Tibial nerve (tissue), 4 donors: ENCODE measurements at places on chromosomes 4 and X.

DNA sequence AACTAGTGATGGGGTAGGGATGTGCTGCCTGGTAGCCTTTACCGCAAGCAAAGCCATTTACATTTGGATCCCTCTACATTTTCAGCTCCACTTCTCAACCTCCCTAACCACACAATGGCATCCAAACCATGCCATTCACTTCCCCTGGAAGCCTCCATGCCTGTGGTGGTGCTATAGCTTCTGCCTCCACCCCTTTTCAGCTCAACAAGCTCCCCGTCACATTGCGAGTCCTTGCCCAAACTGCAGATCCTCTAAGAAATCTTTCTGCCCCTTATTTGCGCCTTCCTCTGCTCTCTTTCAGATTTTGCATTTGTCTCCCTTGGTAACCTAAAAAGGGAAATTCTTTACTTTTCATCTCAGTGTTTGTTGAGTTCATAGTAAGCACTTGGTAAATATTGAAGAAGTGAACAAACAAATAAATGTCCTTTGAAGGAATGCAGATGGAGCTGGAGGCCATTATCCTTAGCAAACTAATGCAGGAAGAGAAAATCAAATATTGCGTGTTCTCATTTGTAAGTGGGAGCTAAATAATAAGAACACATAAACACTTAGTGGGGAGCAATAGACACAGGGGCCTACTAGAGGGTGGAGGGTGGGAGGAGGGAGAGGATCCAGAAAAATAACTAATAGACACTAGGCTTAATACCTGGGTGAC is 6.9 kb downstream of the CYTL1 start:
- peaks cover 9% of the 10 kb centered on the region for H3K27me3 ChIP-seq
- no peak overlapping the region for H3K4me3 ChIP-seq
- no peaks in the 10 kb centered on the region for H3K36me3 ChIP-seq

DNA sequence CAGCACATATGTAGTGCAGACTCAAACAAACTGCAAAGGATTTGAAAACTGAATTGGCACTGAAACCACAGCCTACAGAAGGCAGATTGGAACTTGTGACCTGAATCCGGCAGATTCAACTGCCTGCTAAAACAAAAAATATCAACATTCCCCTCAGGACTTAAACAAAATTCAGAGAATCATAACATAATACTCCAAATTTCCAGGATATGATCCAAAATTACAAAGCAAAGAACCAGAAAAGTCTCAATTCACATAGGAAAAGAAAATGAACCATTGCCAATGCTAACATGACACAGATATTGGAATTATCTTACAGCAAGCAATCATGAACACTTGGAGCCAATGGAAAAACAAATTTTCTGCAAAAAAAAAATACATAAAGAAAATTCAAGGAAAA is 250.4 kb downstream of the PRDM5 start:
- H3K36me3 ChIP-seq = peaks cover 29% of the 10 kb centered on the region
- no peak for DNase-seq
- H3K4me3 ChIP-seq = no peak overlapping the region
- H3K27me3 ChIP-seq = no peaks in the 10 kb centered on the region

DNA sequence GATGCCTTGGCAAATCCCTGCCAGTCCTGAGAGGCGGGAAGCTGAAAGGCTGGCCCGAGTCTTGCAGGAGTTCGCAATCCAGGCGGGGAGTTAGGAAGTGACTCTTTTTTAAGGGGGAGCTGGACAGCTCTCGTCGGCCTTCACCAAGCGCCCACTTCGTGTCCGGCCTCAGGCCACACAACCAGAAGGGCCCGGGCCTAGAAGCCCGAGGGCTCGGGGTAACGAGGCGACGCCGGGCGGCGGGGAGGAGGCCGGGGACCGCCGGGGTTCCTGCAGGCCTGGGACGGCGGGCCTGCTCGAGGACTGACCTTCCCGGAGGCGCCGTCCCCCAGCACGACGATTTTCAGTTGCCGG is 395 bp downstream of the RAB28 start:
- H3K27me3 ChIP-seq = no peaks in the 10 kb centered on the region
- H3K27ac ChIP-seq = peak overlapping the region; percentile 97
- H3K4me3 ChIP-seq = peak overlapping the region; percentile 94
- no peaks in the 10 kb centered on the region for H3K36me3 ChIP-seq
- peaks cover 42% of the 10 kb centered on the region for H3K4me1 ChIP-seq
- no peak for DNase-seq

- H3K36me3 ChIP-seq = no peaks in the 10 kb centered on the region
- DNase-seq = no peak
- no peaks in the 10 kb centered on the region for H3K4me1 ChIP-seq
- H3K27me3 ChIP-seq = no peaks in the 10 kb centered on the region
These were observed 22.6 kb downstream of the L1CAM start for GRCh38 chrX:153863251-153863991.

DNA sequence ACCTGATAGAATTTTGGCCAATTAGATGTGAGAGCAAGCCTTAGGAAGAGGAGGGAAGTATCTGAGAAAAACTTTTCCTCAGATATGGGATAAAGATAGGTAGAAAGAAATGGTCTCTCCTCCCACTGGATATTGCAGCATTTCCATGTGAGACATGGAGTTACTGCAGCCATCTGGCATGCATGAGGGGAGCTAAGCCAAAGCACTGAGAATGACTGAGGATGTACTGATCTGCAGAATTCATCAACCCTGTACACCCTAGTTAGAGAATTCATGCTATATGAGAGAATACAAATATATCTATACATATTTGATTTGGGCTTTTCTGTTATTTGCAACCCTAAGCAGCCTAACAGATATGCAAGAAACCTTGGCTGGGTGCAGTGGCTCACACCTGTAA is 52.5 kb upstream of the RPL34 start:
- no peak for DNase-seq
- H3K27me3 ChIP-seq = no peaks in the 10 kb centered on the region
- no peak overlapping the region for H3K27ac ChIP-seq
- H3K36me3 ChIP-seq = no peaks in the 10 kb centered on the region
- no peaks in the 10 kb centered on the region for H3K4me1 ChIP-seq
- no peak overlapping the region for H3K4me3 ChIP-seq
